ENCODE measurements at places on chromosomes 3 and 15.

GRCh38 chr15:45747426-45747825 is 112.6 kb downstream of the SQOR start:
- DNase-seq, result no peak

DNA sequence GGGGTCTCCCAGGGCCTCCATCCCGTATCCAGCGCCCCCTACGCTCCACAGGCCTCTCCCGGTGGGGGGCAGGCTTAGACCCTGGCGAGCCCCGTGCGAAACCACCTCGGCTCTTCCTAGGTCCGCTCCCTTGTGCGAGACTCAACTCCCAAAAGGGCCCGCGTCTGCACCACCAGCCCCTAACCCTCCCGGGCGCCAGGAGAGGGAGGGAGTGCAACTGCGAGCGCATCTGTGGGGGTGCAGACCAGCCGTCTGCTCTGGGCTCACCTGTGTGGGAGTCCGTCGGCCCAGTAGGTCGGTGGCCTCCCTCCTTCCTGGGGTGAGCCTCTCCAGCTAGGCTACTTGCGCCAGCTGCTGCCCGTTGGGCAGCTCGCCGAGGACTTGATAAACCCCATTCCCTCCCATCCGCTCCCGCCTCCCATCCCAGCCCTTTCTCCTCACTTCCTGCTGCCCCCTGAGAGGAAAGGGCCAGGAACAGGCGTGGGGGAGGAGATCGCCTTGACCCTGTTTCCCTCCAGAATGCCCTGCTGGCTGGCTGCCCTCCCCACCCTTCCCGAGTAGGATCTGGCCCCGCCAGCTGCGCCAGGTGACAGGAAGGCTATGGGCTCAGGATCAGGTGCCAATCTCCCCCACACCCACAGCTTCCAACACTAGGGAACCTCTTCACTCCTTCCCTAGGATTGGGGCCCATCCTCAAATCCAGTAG is at the start of gene HYAL2:
Gene HYAL2 (minus strand): TSS at position 360 of the 706 bp plus-strand sequence. CDS start 2,256 bp downstream, outside the sequence.
- no peak for DNase-seq

GRCh38 chr3:57890874-57891273 is 117.3 kb upstream of the FLNB start:
- no peak for DNase-seq

DNA sequence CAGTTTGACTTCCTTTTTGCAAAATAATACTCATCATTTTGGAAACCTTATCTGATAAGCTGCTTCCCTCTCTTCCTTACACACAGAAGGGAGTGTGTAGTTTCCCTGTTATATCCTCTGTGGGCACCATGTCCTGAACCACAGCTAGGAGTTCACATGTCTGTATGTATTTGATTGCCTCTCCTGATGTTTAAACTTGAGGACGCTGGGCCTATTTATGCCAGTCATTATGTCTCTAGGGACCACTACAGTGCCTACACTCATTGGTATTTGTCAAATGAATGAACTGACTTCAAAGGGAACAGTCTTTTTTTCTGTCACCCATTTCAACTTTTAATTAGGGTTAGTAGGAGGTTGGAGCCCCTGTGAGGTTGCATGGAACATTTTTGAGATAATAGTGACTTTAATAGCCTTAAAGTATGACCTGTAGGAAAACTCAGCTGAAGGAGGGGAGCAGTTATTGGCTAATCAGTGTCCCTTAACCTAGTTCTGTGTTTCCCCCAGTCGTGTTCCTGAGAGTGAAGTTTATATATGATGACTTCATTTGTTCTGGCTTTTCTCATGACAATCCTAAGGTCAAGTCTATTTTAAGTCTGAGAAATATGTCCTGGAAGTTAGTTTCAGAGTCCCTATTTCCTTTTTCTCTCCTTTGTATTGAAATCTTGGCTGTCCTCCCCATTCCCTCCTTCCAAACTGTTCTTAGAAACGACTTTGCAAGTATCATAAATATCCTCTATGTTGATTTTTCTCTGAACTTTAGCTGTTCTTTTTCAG is 28.9 kb downstream of the PDE8A start:
- DNase-seq, result no peak

DNA sequence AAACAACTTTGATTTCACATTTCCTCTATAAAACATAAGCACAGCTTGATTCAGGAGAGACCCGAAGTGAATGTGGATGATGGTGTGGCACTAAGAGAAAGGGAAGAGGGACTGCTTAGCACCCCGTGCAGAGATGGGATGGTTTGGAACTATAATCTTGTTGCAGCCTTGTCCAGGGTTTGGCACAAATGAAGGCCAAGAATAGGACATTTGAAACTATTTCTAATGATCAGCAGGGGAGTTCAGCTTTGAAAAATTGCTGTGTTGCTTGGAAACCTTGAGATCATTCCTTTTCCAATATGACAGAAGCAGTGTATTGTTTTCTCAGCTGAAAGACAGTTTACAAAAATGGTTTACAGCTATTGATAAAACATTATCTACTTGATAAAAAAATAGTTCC is 49.7 kb downstream of the ASB7 start:
- DNase-seq, result no peak

DNA sequence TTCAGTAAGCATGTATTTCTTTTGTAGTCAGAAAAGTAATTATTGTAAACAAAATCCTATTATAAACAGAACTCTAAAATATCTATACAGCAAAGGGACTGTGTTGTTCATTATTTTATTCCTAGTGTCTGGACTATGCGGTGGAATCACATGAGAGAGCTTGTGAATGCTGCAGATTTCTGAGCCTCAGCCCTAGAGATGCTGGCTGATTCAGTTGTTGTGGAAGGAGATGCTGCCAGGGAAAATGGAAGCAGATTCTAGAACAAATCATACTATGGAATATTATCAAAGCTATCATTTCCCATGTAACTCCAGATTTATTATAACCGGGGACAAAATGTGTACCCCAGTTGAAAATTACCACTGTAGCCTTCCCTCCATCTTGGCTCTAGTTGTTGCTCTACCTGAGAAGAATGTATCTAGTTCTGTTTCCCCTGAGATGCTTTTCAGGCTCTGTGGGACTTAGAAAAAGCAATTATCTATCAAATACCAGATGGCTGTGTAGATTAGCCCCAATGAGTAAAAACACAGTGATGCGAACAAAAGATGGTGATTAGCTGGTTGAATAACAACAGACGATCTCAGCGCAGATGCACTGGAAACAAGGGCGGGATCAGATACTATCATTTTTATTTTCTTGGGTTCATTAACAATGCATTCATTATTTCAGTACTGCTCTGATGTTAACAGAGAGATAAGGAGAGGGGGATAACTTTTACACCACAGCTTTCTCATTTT is 131.3 kb downstream of the TMEM108 start:
- no peak for DNase-seq

GRCh38 chr3:21174461-21174860 is 576.5 kb downstream of the ZNF385D start:
- DNase-seq, result no peak

DNA sequence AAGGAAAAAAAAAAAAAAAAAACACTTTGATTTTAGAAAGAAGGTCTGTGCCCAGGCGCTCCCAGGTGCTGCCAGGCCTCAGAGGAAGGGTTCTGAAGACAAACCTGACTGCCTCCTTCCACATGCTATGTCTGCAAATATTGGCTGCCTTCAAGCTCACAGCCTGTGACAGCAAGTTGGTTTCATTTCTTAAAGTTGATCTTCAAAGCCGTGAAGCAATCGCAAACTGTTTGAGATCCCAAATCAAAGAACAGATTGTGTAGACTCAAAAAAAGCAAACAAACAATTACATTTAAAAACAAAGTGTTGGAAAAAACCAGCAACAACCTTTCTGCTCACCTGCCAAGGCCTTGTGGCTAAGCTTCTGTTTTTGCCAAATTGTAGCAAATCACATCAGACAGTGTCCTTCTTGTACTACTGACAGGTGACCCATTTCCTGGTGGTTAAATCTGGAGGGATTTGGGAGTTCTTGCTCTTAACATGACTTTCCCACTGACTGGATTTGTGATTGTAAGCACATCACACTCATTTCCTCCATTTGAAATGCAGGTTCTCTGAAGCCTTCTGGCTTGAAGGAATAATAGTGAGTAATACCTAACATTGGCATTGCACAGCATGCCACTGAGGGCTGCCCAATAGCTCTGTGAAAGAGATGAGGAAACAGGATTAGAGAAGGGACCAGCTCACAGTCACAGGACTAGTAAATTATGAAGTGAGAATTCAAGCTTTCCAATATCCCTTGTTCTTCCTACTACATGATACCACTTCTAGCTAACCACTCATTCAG is 502.4 kb downstream of the LPP start:
- no peak for DNase-seq

- peak; percentile 19 for DNase-seq
Measured at GRCh38 chr15:43792761-43793476, 799 bp downstream of the SERF2 start.

GRCh38 chr15:70528816-70529215 is 234.5 kb downstream of the UACA start:
- DNase-seq, result no peak

GRCh38 chr3:12830785-12831156 is 10.6 kb downstream of the RPL32 start:
- DNase-seq, result no peak

DNA sequence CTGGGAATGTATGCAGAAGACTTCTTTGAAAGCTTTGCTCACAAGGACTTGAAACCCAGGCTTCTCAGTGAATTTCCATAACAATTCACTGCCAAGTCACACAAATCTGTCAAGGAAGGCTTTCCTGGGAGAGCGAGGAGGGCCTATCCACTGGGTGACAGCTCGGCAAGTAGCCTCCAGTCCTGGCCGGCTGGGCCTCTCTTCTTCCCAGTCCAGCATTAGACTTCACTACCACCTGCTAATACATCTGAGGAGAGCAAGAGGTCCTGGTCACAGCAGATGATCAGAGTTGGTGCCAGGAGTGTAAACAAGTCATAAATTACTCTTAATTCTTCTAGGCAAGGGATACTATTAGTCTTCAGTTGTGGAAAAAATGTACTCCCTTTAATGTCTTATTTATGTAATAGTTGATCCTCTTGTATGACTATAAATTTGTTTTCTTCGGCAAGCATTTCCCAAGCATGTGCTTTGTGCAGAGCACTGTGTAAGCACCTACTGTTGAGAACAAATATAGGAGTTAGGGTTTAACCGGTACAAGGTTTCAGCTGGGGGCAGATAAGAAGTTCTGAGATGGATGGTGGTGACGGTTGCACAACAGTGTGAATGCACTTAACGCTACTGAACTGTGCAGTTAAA is 162.9 kb downstream of the VGLL4 start:
- no peak for DNase-seq

DNA sequence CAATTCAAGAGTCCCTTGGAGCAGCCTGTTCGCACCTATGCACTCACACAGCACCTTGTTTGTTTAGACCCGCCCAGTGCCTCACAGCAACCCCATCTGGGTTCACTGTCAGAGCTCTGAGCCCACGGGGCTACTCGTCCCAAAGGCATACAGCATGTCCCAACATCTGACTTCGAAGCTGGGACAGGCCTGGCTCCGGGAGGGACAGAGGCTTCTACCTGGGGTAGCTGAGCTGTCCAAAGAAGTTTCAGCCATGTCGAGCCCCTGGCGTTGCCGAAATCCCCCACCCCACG is 28.6 kb upstream of the CYP11A1 start:
- DNase-seq, result no peak

GRCh38 chr3:30810625-30811024 is 83.8 kb downstream of the GADL1 start:
- DNase-seq, result no peak

DNA sequence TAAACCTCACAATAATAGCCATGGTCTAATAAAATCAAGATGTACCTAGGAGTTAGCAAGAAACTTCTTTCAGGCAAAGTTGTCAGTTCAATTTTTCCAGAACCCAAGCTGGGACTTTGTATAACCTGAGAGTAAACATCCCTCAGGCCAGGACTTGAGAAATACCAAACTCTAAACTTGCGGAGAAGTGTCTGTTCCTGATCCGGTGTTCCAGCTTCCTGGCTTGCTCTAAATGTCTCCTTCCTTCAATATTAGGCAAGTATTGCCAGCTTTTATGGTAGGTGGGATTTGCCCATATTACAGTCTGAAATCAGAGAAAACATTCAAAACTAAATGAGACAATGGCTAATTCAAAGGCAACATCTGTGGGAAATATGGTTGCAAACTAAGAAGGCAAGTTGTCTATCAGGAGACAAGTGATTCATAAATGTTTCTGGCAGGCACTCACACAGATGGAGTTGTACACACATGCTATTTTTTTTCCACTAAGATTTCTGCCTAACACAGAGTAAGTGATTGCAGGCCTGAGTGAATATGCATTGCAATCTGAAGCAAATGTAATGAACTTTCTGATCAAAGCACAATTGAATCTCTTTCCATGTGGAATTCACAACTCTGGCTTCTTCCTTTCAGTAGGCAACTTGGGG is 88.3 kb upstream of the COL8A1 start:
- DNase-seq, result no peak

GRCh38 chr15:69499521-69500211 is 47.0 kb downstream of the RPLP1 start:
- DNase-seq, result peak; percentile 40

DNA sequence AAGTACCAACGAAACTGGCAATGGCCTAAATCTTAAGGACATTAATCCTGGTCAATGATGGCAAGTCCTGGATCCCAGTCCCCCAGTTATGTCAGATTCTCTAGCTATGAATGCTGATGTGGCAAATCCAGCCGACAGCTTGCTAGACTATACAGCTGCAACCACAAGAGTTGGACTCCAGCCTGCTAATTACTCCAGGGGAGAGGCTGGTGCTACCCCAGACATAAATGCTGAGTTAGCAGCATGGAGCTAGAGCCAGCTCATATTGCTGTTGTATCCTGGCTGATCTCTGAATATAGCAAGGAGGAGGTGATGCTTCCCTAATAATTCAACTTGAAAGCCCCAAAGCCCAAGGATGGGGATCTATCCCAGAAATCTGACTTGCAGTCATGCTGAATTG is 207.1 kb downstream of the LRRN1 start:
- peak; percentile 83 for DNase-seq

GRCh38 chr3:108106031-108106430 is 15.2 kb upstream of the CD47 start:
- DNase-seq, result no peak

DNA sequence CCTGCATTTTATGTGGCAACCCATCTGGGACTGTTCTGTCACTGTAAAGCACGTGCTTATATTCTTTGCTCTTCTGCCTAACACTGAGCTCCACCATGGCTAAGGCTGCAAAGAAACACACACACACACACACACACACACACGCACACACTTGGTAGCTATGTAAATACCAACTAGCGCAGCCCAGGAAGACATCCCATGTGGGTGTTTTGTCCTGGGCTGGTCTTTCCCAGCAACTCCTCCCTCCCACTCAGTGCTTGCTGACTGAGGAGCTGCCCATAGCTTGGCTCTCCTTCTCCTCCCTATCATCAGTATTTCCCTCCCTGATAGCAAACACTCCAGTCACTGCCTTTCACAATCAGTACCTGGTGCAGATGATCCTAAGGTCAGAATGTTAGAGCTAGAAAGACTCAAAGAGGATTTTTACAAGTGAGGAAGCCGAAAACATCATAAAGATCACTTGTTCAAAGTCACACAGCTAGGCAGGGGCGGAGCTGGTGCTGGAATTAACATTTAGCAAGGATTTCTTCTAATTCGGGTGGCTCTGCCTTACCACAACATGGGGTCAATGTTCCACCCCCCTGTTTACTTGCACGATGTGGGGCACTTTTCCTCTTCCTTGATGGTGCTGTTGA is 377.1 kb upstream of the TBL1XR1 start:
- no peak for DNase-seq

GRCh38 chr15:61037031-61037430 is 192.1 kb downstream of the RORA start:
- DNase-seq, result no peak

- no peak for DNase-seq
Measured at GRCh38 chr3:154244644-154245043, 79.6 kb downstream of the DHX36 start.

Data from RPMI8226 (cell line).